Iris pigment epithelial cell (primary cell): ENCODE measurements at places on chromosomes 4 and X.
A peak's percentile ranks its signal among the peaks of the same experiment; 100 is the strongest.

DNA sequence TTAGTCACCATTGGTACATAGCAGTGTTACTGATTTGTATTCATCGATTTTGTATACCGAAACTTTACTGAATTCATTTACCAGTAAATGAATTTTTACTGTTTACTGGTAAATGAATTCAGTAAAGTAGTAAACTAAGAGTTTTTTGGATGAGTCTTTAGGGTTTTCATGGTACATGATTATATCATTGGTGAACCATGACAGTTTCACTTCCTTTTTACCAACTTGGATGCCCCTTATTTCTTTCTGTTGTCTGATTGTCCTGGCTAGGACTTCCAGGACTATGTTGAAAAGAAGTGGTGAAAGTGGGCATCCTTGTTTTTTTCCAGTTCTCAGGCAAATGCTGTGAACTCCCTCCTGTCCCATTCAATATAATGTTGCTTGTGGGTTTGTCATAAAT is 494.9 kb downstream of the GALNTL6 start:
- DNase-seq: no peak

- DNase-seq: no peak
Measured at GRCh38 chr4:101158134-101158482, 189.2 kb downstream of the PPP3CA start.

- no peak for DNase-seq
Measured at GRCh38 chr4:113759696-113760093, 1.8 kb downstream of the CAMK2D start.

- DNase-seq: peak; percentile 14
Measured at GRCh38 chr4:8010618-8011017, 71.0 kb upstream of the AFAP1 start.

DNA sequence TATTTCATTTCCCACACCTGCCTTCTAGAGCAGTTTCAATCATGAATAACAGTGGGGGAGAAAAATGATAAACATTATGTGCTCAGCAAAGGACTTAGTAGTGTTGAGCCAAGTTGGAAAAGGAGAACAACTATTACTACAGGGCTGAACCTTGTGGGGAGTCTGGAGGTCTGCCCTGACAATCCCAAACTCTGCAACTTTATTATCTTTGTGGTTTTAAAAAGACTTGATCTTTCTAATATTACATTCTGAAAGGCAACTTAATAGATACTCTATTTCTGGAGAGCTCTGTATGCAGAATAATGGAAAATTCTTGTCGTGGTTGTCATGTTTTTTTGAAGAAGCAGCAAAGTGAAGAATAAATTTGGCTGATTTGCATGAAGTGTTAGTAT is 116.1 kb downstream of the SPCS3 start:
- DNase-seq: peak; percentile 40

- no peak for DNase-seq
Measured at GRCh38 chr4:150325872-150326271, 247.6 kb downstream of the DCLK2 start.

DNA sequence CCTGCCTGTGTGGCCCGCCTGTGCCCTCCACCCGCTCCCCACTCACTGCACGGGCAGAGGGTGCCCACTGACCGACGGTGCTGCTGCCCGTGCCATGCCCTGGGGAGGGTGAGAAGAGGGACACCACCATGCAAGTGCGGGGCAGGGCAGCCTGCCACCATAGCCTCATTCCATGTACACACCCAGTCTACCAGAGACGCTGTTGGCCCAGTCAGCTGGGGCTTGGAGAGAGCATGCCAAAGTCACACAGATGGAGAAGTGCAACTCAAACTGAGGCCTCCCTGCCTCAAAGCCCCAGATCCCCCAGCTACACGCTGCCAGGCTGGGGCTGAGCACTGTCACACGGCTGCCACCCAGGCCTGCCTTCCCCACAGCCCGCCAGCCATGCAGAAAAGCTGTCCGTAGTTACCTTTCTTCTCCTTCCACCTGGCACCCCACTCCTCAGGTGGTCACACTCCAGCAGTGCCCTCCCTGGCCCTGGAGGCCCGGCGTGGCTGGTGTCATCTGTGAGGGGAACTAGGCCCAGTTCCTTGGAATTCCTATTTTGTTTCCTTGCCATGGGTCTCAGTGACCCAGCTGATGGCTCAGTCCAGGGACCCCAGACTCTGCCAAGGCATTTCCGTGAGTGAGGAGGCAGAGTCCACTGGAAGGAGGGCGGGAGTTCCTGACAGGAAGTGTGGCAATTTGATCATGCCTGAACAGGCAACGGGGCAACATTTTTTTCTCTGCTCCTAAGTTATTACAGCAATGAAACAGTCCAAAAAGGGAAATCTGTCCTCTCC is at the start of gene SLC2A9:
SLC2A9 (minus strand) TSS at position 627 of the 782 bp plus-strand sequence; CDS start at position 559, 68 bp downstream.
- DNase-seq: peak; percentile 53

DNA sequence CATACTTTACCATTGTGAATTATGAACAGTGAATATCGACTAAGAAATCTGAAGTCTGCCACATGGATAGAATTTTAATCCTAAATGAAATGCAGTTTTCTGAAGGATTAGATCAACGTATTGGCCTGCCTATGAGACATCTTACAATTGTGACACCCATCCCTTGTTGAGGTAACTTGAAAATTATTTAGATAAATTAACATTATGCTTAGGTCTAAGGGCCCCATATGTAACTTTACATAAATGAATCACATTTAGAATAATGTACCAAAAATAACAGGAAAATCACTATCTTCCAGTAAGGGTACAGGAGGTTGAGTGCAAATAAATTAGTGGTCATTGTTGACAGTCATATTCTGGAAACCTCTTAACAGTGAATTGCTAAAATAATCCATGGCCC is 13.5 kb downstream of the XAGE5 start:
- DNase-seq: no peak

- no peak for DNase-seq
Measured at GRCh38 chr4:98908703-98909262, 20.1 kb downstream of the EIF4E start.

DNA sequence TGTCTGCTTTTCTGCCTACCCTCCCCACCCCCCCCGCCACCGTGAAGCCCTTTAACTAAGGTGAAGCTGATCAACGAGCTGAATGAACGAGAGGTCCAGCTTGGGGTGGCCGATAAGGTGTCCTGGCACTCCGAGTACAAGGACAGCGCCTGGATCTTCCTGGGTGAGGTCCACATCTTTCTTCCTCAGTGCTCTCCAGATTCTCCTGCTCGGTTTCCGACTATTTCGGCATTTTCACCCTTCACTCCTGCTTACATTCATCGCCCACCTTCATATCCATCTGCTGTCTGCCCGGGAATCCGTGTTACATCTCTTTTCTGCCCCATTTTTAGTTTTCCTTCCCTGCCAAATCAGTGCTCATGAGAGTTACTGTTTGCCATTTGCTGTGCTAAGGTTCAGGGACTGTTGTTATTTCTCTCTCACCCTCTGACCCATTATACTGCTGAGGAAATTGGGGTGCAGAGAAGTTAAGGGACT is 459 bp downstream of the RBMX2 start:
- no peak for DNase-seq

DNA sequence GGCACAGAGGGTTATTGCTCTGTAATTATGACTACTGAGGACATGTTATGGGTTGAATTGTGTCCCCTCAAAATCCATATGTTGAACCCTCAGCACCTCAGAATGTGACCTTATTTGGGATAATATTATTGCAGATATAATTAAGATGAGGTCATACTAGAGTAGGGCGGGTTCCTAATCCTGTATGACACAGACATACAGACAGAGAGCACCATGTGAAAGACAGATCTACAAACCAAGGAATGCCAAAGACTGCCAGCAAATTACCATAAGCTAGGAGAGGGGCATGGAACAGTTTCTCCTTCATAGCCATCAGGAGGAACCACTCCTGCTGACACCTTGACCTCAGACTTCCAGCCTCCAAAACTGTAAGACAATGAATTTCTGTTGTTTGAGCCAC is 115.2 kb upstream of the OTUD4 start:
- no peak for DNase-seq

GRCh38 chrX:35726176-35726575 is 72.0 kb upstream of the MAGEB16 start:
- DNase-seq: peak; percentile 10
